Mesenchymal stem cell (in vitro differentiated cells and primary cell): ENCODE measurements at places on chromosomes 2 and 18.

DNA sequence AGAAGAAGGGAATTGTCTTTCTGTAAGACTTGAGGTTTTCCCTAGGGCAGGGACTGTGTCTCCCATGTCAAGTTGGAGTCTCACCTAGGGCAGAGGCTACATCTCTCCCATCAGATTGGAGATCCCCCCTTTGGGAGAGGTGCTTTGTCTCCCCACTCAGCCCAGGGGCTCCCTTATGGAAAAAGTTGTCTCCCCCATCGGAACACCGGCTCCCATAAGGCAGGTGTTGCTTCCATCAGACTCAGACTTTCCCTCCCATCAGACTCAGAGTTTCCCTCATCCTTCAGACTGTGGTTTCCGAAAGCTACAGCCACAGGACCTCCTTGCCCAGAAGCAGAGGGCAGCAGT, 5.8 kb downstream of the ANKRD53 start:
- H3K4me1 ChIP-seq = peaks cover 5% of the 10 kb centered on the region
- DNase-seq = no peak
- no peaks in the 10 kb centered on the region for H3K27me3 ChIP-seq
- no peak overlapping the region for H3K27ac ChIP-seq

- H3K4me3 ChIP-seq = no peak overlapping the region
- H3K27ac ChIP-seq = no peak overlapping the region
- no peaks in the 10 kb centered on the region for H3K36me3 ChIP-seq
- DNase-seq = no peak
- peaks cover 1% of the 10 kb centered on the region for H3K4me1 ChIP-seq
These were observed 44.8 kb upstream of the MAP3K20 start for GRCh38 chr2:173030561-173031490.

GRCh38 chr18:31247574-31248199, 70.3 kb upstream of the DSG1 start:
- no peaks in the 10 kb centered on the region for H3K27me3 ChIP-seq
- H3K4me3 ChIP-seq = no peak overlapping the region
- DNase-seq = peak; percentile 45
- H3K36me3 ChIP-seq = no peaks in the 10 kb centered on the region
- no peak overlapping the region for H3K27ac ChIP-seq
- H3K4me1 ChIP-seq = peaks cover 6% of the 10 kb centered on the region

DNA sequence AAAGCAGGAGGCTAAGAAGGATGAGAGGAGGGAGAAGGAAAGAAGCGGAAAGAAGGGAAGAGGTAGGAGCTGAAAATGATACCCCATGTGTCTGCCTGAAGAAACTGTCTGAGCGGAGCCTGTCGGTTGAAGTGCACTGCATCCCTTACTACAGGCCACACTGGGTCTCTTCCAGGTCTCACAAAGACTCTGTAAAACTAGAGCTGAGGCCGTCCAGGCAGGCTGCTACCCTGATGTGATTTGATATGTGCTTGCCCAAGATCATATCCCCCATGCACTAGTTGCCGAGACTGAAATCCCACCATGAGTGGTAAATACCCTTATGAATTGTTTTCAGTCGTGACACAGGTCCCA, 134.4 kb downstream of the MAIP1 start:
- H3K27ac ChIP-seq = no peak overlapping the region
- H3K4me3 ChIP-seq = no peak overlapping the region
- H3K27me3 ChIP-seq = no peaks in the 10 kb centered on the region
- H3K4me1 ChIP-seq = no peaks in the 10 kb centered on the region
- DNase-seq = no peak
- no peaks in the 10 kb centered on the region for H3K36me3 ChIP-seq

DNA sequence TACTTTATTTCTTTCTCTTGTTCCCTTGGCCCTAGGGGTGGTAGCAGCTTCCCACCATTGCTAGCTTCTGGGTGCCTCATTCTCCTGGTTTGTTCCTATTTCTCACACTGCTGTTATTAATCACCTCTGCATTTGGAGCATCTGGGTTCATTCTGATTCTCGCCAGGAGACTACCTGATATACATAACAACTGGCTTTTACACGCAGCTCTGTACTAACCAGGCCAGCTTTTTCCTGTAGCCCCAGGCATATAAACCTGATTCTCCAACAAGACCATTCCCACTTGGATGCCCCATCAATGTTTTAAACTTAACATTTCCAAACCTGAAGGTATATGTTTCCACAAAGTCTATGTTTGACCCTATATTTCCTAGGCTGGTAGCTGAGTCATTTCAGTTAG, 403.9 kb upstream of the DCC start:
- no peak overlapping the region for H3K4me3 ChIP-seq
- H3K4me1 ChIP-seq = no peaks in the 10 kb centered on the region
- no peaks in the 10 kb centered on the region for H3K36me3 ChIP-seq
- no peaks in the 10 kb centered on the region for H3K27me3 ChIP-seq

- peak overlapping the region; percentile 71 for H3K4me3 ChIP-seq
- no peak overlapping the region for H3K27ac ChIP-seq
- no peaks in the 10 kb centered on the region for H3K27me3 ChIP-seq
These were observed 91.5 kb upstream of the CCBE1 start for GRCh38 chr18:59788791-59789106.

DNA sequence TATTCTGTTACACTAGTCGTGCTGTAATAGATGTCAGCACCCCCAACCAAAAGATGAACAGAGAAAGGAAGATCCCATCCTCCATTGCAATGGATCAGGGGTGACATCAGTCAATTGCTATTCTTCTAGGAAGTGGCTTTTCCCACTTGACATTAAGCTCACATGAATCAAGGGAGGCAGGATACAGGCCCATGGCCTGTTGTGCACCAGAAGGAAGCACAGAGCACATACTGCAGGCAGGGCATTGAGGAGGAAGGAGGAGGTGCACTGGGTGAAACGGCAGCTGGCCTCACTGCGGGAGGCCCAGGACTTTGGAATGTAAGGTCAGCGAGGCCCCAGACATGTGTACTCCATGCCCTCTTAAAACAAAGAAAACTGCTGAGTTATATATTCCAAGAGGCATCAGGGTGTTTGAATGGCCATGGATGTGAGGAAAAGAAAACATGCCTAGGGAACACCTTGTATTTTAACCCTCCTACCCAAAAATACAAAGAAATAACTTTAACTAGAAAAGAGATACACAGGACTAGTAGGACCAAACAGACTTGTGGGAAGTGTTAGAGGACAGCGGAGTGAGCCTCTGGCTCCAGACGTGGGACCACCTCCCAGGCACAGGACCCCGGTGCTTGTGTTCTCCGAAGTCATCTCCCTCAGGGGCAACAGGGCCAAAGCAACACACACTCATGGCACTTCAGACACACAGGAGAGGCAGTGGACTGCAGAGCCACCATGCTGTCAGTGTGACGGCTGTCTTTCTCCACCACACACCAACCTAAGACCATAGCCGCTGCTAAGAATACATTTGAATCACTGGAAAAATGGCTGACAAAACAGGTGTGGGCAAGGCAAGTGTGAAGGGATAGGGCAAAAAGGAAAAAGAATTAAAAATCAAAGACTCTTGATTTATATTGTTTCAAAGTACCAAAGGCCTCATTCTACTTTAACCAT, 51.4 kb upstream of the RIOK3 start:
- H3K4me3 ChIP-seq = no peak overlapping the region
- peak overlapping the region; percentile 100 for H3K27ac ChIP-seq
- no peaks in the 10 kb centered on the region for H3K36me3 ChIP-seq

DNA sequence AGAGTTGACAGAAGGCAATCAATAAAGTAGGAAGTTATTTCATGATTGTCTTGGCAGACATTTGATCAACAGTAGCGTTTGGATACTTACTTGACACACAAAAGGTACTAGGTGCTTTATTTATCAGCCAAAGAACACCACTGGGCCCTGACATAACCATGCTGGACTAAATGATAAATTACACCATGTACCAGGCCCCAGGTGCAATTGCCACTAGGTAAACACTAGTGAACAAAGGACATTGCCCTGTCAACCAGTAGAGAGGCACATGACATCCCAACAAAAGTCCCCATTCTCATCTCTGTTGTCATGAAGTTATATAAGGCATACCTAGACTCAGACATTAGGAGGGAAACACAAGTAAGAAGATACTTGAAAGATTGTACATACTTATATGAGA, 747.2 kb downstream of the SATB2 start:
- DNase-seq = no peak
- H3K27me3 ChIP-seq = no peaks in the 10 kb centered on the region
- no peak overlapping the region for H3K4me3 ChIP-seq
- no peaks in the 10 kb centered on the region for H3K4me1 ChIP-seq

DNA sequence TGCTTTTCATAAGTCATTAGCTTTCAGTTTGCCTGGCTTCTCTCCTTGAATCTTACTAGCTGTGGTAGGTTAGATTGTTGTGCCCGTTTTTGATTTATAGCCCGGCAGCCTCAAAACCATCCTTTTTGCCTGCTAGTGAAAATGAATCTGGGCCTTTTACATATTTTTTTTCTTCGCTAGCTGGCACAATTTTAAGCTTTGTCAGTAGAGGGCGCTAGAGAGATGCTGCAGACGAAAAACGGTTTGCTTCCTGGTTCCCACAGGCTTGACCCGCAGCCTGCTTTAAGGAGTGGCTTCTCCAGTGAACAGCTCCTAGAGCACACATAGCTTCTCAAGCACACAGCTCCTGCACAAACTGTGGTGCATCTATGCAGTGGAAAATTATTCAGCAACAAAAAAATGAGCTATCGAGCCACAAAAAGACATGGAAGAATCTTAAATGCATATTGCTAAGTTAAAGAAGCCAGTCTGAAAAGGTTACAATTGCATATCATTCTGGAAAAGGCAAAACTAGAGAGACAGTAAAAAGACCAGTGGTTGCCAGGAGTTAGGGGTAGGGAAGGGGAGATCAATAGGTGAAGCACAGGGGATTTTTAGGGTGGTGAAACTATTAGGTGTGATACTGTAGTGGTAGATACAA, 47.9 kb downstream of the E2F6 start:
- H3K4me3 ChIP-seq = no peak overlapping the region
- H3K36me3 ChIP-seq = no peaks in the 10 kb centered on the region
- no peak overlapping the region for H3K27ac ChIP-seq
- H3K27me3 ChIP-seq = no peaks in the 10 kb centered on the region

DNA sequence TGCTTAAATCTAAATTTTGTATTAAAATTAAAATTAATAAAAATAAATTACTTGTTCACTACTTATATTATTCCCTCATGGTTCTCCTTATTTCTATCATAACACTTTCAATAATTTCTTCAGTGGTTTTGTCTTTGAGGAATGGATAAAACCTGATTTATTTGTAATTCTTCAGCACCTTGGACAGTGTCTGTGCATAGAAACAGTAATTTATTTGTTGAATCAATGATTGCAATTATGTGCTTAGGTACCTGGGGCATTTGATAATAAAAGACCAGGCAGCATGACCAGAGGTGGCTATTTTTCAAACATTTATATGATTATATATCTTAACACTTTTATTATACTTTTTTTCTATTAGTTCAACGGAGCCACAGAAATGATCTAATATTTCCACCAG, 1062.7 kb downstream of the DSC3 start:
- no peaks in the 10 kb centered on the region for H3K4me1 ChIP-seq
- H3K27ac ChIP-seq = no peak overlapping the region
- no peak overlapping the region for H3K4me3 ChIP-seq
- DNase-seq = peak; percentile 11

DNA sequence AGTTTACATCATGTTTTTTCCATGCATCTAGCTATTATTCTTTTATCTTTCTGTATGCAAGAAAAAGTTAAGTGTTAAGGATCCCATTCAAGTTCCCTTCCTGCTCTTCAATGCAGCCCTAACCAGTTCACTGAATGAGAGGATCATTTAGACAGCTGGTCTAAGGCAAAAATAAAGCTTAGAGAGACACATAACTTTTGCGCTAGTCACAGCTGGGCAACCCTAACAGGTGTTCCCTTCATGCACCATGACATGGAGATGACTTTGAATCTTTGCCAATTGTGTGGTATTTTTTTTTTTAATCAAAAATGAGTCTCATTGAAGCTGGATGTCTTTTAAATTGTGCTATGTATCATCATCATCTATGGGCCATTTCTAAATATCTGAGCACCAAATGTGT, 393.8 kb upstream of the CYRIA start:
- H3K27ac ChIP-seq = no peak overlapping the region
- H3K27me3 ChIP-seq = no peaks in the 10 kb centered on the region
- no peaks in the 10 kb centered on the region for H3K36me3 ChIP-seq
- H3K4me1 ChIP-seq = no peaks in the 10 kb centered on the region

- no peak for DNase-seq
- no peaks in the 10 kb centered on the region for H3K36me3 ChIP-seq
- H3K27ac ChIP-seq = no peak overlapping the region
- no peaks in the 10 kb centered on the region for H3K27me3 ChIP-seq
- peaks cover 2% of the 10 kb centered on the region for H3K4me1 ChIP-seq
- no peak overlapping the region for H3K4me3 ChIP-seq
These were observed 216.4 kb upstream of the MYT1L start for GRCh38 chr2:2547451-2547850.

- H3K27ac ChIP-seq = peak overlapping the region; percentile 27
- H3K4me1 ChIP-seq = peaks cover 3% of the 10 kb centered on the region
- H3K27me3 ChIP-seq = no peaks in the 10 kb centered on the region
- H3K36me3 ChIP-seq = no peaks in the 10 kb centered on the region
- DNase-seq = no peak
- H3K4me3 ChIP-seq = no peak overlapping the region
These were observed 253.2 kb upstream of the CTAGE1 start for GRCh38 chr18:22670914-22671313.

DNA sequence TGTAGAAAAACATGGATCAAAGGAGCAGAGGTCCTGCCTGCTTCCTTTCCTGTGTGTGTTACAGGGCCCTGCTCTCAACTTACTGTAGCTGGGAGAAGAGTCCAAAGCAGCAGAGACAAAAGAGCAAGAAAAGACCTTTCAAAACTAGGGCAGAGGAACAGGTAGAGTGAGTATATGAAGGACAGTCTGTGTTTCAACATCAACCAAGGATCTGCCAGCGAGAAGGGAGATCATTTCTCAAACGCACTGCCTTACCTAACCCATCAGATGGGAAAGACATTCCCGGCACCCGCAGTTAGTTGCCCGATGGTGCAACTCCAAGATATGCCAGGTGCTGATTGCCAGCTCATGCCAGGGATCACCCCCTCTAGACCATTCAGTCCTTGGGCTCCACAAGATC, 41.7 kb downstream of the MREG start:
- peaks cover 23% of the 10 kb centered on the region for H3K27me3 ChIP-seq
- H3K4me1 ChIP-seq = peaks cover 2% of the 10 kb centered on the region
- DNase-seq = no peak
- no peak overlapping the region for H3K27ac ChIP-seq
- H3K36me3 ChIP-seq = no peaks in the 10 kb centered on the region

- no peaks in the 10 kb centered on the region for H3K4me1 ChIP-seq
- H3K36me3 ChIP-seq = no peaks in the 10 kb centered on the region
- no peak overlapping the region for H3K4me3 ChIP-seq
- H3K27me3 ChIP-seq = peaks cover 3% of the 10 kb centered on the region
These were observed 26.9 kb downstream of the LOXHD1 start for GRCh38 chr18:46630160-46630559.

- H3K27me3 ChIP-seq = no peaks in the 10 kb centered on the region
- no peak for DNase-seq
- no peaks in the 10 kb centered on the region for H3K4me1 ChIP-seq
- no peak overlapping the region for H3K27ac ChIP-seq
These were observed 140.4 kb downstream of the FTCDNL1 start for GRCh38 chr2:199710551-199710950.

GRCh38 chr2:234772733-234773060, 179.1 kb upstream of the SH3BP4 start:
- peaks cover 21% of the 10 kb centered on the region for H3K4me1 ChIP-seq
- H3K27me3 ChIP-seq = no peaks in the 10 kb centered on the region
- peaks cover 2% of the 10 kb centered on the region for H3K36me3 ChIP-seq
- H3K27ac ChIP-seq = no peak overlapping the region
- no peak overlapping the region for H3K4me3 ChIP-seq

- no peaks in the 10 kb centered on the region for H3K36me3 ChIP-seq
- H3K27ac ChIP-seq = no peak overlapping the region
- no peak for DNase-seq
- no peaks in the 10 kb centered on the region for H3K4me1 ChIP-seq
These were observed 1324.1 kb upstream of the SLC39A10 start for GRCh38 chr2:194332799-194333490.

GRCh38 chr2:207499114-207499513, 30.6 kb upstream of the CREB1 start:
- peaks cover 6% of the 10 kb centered on the region for H3K4me1 ChIP-seq
- no peaks in the 10 kb centered on the region for H3K27me3 ChIP-seq
- peak; percentile 28 for DNase-seq
- no peaks in the 10 kb centered on the region for H3K36me3 ChIP-seq
- H3K4me3 ChIP-seq = no peak overlapping the region
